IMR-90 (cell line): ENCODE measurements at places on chromosomes 7 and 10. TPM values are rescaled to one million over a fixed set of nuclear protein-coding genes. Genes with fewer than 3 reads are reported as not detected.

TDRD1 gene
- polyA plus RNA-seq: not detected in 2 replicates

- DNase-seq: no peak
Measured at GRCh38 chr7:57400531-57401155, 49.3 kb upstream of the ZNF716 start.

PPP1R3A gene
- not detected in 2 replicates for polyA plus RNA-seq

DNA sequence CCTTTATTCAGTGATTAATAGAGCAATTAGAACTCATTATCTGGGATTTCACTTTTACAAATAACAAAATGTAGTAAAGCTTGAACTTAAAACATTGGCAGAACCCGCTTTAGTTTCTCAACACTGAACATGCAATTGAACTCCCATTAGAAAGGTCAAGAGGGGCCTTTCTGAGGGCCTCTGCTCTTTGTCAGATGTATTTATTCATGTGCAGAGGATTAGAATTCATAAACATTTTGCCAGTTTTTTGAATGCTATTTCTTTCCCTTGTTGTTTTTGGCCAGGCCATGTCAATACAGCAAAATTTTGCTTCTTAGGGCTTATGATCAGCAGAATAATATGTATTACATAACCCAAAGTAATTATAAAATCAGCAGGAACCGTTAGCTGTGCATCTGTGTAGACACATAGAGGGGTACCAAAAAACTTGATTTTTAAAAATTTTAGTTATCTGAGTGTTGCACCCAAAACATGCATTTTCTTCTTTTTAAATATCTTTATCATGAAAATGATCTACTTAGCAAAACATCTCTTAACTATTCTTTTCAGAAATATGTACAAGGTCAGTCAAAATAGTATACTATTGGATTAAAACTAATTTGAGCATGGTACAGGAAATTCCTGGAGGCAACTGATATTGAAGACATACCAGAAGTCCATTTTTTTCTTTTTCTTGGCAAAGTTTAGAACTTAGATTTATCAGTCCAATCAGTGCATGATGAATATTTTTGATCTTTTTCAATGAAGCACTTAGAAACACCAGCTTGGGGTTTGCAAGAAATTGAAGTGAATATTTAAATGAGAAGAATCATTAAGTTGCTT lies 177.5 kb downstream of the TWIST1 start:
- no peak for DNase-seq

DNA sequence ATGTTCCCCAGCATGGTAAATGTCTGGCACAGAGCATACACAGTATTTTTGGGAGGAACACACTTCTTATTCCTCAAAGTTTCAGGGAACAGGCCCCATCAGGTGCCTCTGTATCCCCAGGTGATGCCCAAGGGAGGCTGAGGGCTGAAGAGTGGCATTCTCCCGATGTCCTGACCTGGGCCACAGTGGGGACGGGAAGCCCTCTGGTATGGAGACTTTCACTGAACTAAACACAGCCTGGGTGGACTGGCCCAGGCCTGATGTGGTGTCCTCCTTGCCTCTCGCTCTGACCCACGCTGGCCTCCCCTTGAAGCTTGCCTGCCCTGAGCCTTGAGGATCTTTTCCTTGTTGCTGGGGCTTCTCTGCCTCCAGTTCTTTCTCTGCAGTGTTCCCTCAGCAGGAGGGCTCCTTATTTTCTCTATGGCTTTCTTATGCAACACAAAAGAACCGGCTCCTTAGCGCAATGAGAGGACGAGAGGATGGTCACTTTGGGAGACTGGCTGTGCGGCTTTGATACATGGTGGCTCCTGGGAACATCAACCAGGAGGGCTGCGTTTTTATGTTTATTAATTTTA lies 157.5 kb upstream of the TNS3 start:
- no peak for DNase-seq

GRCh38 chr7:55343860-55344606 lies 21.1 kb upstream of the LANCL2 start:
- no peak for DNase-seq

DNA sequence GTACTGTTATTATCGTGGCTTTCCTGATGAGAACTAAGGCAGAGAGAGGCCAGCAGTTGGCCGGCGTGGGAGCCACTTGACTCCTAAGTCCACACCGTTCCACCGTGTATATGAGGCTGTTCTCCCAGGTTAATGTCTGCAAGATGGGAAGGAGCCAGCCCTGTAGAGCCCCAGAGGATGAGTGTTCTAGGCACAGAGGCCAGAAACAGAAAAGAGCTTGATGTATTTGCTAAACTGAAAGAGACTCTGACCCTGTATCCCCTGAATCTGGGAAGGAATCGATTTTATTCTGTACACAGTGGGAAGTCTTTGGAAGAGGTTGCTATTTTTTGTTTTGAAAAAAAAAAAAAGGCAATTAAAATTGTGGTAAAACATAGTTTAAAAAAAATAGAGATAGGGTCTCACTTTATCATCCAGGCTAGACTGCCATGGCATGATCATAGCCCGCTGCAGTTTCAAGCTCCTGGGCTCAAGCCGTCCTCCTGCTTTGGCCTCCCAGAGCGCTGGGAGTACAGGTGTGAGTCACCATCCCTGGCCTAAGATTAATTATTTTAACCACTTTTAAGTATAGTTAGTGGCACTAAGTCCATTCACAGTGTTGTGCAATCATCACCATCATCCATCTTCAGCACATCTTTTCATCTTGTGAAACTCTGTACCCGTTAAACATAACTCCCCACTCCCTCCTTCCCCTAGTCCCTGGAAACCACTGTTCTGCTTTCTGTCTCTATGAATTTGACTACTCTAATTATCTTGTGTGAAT lies 348.8 kb downstream of the SDK1 start:
- peak; percentile 21 for DNase-seq

- DNase-seq: no peak
Measured at GRCh38 chr7:75663302-75663907, 75.3 kb downstream of the HIP1 start.

AGAP9 gene
- 10.0 and 11.2 TPM in 2 replicates for polyA plus RNA-seq

TFEC gene
- 0.02 TPM in 1 of 2 replicates, not detected in the other for polyA plus RNA-seq

- peak; percentile 68 for DNase-seq
Measured at GRCh38 chr7:80182630-80183276, 48.1 kb downstream of the GNAI1 start.

RBM33 gene
- polyA plus RNA-seq: 10.5 and 10.8 TPM in 2 replicates

GRCh38 chr10:44036425-44036824 lies 348.5 kb downstream of the CXCL12 start:
- DNase-seq: no peak

DNA sequence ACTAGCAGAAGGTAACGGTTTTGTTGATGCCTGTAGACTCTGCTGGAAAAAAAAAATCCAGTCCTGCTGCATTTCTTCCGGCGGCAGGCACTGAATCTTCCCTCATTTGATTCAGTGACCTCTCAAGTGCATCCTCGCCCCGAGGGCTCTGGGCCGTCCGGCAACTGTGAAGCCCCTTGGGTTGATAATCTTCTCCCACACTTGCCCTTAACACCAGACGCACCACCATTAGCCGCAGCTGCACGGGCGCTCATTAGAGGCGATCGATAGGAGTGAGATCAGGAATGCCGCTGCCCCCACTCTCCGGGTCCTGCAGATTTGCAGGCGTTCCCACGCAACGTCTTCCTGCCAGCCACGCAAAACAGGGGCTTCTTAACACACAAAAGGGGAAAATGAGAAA lies 200.0 kb upstream of the MKI67 start:
- DNase-seq: no peak

DNA sequence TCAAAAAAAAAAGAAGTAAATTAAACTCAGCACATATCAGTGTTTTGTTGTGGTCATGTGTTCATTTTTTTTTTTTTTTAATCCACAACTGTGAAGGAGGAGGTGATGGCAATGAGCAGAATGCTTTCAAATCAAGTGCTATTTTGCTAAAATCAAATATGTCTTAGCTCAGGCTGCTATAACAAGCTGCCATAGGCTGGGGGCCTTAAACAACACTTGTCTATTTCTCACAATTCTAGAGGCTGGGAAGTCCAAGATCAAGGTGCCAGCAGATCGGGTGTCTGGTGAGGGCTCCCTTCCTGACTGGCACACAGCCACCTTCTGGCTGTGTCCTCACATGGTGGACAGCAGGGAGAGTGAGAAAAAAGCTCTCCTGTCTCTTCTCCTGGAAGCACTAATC lies 203.9 kb downstream of the FAM107B start:
- no peak for DNase-seq

GRCh38 chr7:156533420-156533819 lies 107.2 kb upstream of the RNF32 start:
- DNase-seq: no peak

GRCh38 chr10:3946234-3947229 lies 161.5 kb upstream of the KLF6 start:
- no peak for DNase-seq

DNA sequence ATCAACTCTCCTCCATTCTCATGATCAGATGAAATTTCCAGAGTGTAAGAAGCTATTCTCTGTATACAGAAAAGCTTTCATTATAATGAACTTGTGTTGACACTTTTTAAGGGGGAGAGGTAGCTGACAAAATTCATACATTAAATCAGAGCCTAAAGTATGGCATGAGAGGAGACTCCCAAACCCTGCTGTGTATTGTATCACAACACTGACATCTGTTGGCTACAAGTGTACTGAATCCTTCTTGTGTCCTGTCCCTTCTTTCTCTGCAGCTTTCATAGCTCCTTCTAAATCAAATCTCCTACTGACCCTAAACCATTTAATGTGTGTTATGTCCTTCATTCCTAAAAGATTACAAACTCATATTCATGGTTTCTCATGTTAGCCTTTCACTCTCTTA lies 70.9 kb downstream of the GCC1 start:
- DNase-seq: peak; percentile 39

- no peak for DNase-seq
Measured at GRCh38 chr10:110789604-110790433, 81.9 kb upstream of the PDCD4 start.

DNA sequence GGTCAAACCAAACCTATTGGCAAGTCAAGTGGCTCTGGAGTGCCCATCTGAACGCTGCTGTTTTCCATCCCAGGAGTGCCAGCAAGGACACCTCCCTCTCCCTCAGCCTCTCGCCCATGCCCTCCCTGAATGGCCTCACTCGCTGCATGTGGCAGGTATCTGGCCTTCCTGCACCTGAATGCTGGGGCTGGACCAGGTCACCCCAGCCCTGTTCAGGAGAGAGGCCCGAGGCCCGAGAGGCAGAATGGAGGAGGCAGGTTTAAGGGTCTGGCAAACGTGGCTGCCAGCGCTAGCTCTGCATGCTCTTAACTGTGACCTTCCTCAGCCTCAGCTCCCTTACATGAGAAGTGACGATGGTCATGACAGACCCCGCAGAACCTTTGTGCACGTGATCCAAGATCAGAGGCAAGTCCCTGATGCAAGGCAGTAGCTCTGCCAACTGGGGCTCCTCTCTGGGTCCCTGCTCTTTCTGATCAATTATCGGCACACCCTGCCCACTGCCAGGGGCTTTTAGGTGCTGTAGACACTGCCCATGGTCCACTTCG lies 295.7 kb upstream of the ZMIZ1 start:
- no peak for DNase-seq

GRCh38 chr10:133143546-133143945 lies 16.5 kb upstream of the KNDC1 start:
- DNase-seq: no peak

C7orf57 gene
- polyA plus RNA-seq: not detected in 2 replicates

FRAT1 gene
- 0.89 and 0.92 TPM in 2 replicates for polyA plus RNA-seq

- peak; percentile 59 for DNase-seq
Measured at GRCh38 chr10:112140110-112140970, 43.2 kb downstream of the GPAM start.

ANKRD30A gene
- polyA plus RNA-seq: not detected in 2 replicates

- DNase-seq: no peak
Measured at GRCh38 chr10:50431791-50432190, 180.5 kb upstream of the ASAH2 start.
